ENCODE measurements at places on chromosomes 3 and 15.

DNA sequence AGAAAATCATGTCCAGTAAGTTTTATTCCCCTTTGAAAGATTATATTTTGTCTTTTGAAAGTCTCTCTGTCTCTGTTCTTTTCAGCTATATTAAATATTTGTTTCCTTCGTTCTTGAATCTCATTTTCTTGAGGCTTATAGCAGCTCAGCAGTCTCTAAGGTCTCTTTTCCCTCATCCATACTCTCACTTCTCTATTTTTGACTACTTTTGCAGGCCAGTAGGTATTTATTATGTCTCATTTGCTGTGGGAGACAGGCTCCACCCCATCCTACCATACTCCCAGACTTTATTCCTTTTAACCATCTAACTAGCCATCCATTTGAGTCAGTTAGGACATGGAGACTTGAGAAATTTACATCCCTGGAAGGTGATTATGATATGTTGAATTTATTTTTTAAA, 71.0 kb downstream of the FILIP1L start:
- DNase-seq: no peak

- DNase-seq: no peak
Measured at GRCh38 chr3:159432682-159433340, 555.8 kb upstream of the IL12A start.

- no peak for DNase-seq
Measured at GRCh38 chr3:186303965-186304364, 58.1 kb downstream of the DGKG start.

GRCh38 chr15:89026167-89026566, 62.1 kb upstream of the ABHD2 start:
- DNase-seq: peak; percentile 36

GRCh38 chr3:18729671-18730070, 304.5 kb upstream of the SATB1 start:
- DNase-seq: no peak

DNA sequence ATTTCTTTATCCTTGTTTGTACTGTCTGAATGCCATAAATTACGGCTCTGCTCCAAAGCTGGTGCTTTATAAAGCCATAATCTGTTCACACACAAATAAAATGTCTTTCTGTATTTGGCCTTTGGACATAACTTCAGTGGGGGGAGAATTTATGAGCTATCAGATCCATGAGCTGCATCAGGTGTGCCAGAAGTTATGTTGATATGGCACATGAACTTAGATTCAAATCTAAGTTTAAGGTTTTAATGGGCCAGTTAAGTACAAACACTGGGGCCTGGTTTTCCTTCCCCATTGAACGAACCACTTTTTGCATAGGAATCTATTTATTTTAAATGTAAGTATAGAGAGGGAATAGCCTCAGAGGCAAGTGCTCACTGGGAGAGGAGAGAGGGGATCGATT, 239.9 kb downstream of the NFKBIZ start:
- no peak for DNase-seq
